ENCODE measurements at places on chromosomes 3 and 15.

- DNase-seq: no peak
Measured at GRCh38 chr3:19107719-19108118, 40.6 kb upstream of the KCNH8 start.

- peak; percentile 65 for DNase-seq
Measured at GRCh38 chr15:78341057-78341987, 1.2 kb downstream of the CRABP1 start.

- DNase-seq: no peak
Measured at GRCh38 chr3:11513817-11514135, 129.9 kb downstream of the VGLL4 start.

- DNase-seq: no peak
Measured at GRCh38 chr3:112425858-112426750, 73.2 kb downstream of the BTLA start.

GRCh38 chr15:59933607-59934006 is 70.5 kb upstream of the FOXB1 start:
- no peak for DNase-seq

GRCh38 chr3:191030491-191030890 is 168.0 kb upstream of the GMNC start:
- no peak for DNase-seq

- no peak for DNase-seq
Measured at GRCh38 chr3:183775781-183776180, 49.6 kb downstream of the MAP6D1 start.

- DNase-seq: no peak
Measured at GRCh38 chr3:78368636-78369345, 1328.9 kb downstream of the ROBO2 start.

DNA sequence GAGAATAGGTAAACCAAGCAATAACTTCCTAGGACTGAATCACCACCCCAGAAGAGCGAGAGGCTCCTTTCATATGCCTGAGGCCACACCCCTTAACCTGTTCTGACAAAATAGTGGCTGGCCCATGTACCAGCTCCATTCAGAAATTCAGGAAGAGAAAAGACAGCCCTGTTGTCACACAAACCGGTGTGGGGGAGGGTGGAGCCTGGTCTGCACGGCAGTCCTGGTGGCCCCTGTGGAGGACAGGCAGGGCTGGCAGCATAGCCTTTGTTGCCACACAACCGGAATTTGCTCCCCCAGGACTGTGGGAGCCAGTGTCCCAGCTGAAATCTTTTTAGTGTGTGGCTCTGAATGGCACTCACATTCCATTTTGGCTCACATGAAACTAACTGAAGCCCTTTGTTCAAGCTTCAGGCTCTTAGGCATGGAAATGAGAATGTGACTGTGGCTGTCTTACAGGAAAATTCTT is 23.8 kb downstream of the RLBP1 start:
- peak; percentile 51 for DNase-seq

GRCh38 chr3:45964139-45964538 is 20.9 kb downstream of the CXCR6 start:
- DNase-seq: no peak

GRCh38 chr15:60972301-60972700 is 256.8 kb downstream of the RORA start:
- DNase-seq: no peak

DNA sequence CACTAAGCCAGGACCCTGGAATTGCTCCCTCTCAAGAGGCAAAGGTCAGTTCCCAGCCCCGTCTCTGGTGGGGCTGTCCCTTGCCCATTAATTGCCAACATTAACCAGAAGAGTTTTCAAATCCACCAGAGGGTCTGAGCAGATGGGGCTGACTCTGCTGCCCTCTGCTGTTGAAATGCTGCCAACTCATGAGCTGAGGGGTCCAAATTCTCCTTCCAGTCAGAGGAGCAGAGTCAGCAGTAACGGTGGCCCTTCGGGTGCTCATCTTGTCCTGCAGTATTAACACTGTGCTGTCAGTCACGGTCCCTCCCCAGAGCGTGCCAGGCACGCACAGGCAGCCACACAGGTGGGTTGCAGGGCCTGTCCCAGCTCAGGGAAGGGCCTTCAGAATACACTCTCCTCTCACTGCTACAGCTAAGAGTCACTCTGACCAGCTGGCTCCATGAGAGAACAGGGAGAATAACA is 10.7 kb upstream of the SPTBN5 start:
- DNase-seq: peak; percentile 89

DNA sequence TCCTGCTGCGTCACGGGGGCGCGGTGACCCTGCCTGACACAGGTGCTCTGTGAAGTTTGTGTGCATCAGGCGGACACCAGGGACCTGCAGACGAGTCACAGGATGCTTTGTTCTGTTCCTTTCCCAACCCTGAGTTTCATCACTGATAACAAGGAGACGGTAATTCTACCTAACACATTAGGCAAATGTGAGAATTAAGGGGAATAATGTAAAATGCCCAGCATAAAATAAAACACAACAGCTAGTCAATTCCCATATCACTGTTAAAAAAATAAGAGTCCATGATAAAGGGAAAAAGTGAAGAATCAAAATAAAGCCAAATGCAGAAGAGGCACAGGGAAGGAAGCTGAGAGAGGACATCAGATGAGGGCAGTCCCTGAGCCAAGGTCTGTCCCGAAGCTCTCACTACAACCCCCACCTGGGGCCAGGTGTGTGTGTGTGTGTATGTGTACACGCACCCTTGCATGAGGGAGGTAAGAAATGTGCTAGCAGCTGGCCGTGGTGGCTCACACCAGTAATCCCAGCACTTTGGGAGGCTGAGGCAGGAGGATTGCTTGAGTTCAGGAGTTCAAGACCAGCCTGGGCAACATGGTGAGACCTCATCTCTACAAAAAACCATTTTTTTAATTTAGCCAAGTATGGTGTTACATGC is 27.5 kb downstream of the PLA2G4D start:
- DNase-seq: no peak

DNA sequence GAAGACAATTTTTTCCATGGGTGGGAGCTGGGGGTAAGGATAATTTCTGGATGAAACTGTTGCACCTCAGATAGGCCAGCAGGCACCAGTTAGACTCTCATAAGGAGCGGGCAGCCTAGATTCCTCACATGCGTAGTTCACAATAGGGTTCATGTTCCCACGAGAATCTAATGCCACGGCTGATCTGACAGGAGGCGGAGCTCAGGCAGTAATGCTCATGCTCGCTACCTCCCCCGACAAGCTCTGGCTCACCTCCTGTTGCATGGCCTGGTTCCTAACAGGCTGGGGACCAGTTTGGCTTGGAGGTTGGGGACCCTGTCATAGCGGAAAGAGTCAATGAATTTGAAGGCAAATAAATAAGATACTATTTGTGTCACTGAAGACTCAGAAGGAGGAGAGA is 105.5 kb downstream of the PLD1 start:
- peak; percentile 35 for DNase-seq

GRCh38 chr3:71512000-71512399 is 71.5 kb downstream of the FOXP1 start:
- no peak for DNase-seq

GRCh38 chr15:85024509-85025336 is 43.1 kb downstream of the PDE8A start:
- no peak for DNase-seq

DNA sequence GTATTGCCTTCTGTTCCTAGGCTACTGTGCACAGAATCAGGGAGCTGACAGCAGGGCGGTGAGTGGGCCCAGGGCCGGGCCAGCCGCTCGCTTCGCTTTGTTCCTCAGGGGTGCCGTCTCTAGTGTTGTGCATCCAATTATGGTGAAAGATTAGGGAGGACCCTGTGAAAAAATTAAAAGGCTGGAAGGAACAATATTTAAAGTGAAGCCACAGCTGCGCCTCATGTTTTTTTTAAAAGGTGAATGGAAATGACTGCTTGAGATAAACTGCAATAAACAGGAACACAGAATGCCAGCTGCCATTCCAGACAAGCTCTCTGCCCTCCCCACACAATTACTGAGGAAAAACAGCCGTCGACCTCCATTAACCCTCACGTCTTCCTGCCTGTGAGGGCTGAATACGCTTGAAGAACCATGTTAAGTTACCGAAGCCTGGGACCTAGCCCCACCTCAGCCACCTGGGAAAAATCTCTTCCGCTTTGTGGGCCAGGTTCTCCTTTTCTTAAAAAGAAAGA is 132.0 kb upstream of the IL12A start:
- DNase-seq: no peak

DNA sequence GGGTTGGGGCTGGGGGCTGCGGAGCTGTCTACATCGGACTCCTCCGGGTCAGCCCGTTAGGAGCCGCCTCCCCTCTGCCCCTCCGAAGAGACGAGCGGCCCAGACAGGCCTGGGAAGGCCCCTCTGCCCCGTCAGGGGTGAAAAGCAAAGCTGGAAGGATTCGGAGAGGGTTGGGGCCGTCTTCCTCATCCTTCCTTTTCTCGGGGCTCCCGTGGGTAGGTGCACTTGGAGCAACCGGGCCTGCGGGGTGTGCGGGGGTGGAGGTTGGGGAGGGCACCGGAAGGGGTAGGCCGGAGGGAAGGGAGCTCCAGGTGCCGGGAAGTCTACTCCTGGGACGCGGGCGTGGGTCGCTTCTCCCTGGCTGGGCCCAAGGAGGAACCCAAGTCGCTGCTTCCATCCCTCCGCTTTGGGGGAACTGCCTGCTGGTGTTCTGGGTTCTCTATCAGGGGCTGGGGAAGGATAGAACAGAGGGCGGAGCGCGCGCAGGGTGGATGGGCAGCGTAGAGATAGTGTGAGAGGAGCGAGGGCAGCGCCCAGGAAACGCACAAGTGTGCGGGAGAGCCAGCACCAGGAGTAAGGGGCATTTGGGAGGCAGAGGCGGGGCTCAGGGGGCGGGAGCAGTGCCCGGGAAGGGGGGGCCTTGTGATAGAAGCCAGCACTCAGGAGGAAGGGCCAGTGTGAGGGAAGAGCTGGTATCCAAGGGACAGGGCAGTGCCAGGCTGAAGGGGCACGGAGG is 590 bp downstream of the POLR2H start:
- DNase-seq: peak; percentile 86

DNA sequence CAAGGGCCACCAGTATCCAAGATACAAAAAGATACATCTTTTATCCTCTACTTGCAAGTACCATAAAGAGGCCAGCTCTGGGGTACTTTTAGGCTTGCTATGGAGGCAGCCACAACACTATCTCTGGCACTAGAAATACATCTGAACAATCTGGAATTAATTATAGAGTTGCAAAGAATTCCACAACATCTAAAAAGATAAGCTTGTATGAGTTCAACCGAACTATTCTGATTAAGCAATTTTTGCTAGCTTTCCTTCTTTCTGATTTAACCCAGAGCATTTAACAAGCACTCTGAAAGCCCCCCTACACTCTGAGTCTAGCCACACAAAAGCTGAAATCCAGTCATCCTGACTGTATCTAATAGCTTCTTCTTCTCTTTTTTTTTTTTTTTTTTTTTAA is 95.4 kb downstream of the FRMD5 start:
- DNase-seq: no peak

GRCh38 chr3:127458696-127459604 is 131.6 kb downstream of the TPRA1 start:
- DNase-seq: peak; percentile 92

- no peak for DNase-seq
Measured at GRCh38 chr15:86079508-86080266, at the start of gene AGBL1. AGBL1 (plus strand) TSS chr15:86079871.

- DNase-seq: no peak
Measured at GRCh38 chr15:67506775-67507747, 13.9 kb upstream of the C15orf61 start.

DNA sequence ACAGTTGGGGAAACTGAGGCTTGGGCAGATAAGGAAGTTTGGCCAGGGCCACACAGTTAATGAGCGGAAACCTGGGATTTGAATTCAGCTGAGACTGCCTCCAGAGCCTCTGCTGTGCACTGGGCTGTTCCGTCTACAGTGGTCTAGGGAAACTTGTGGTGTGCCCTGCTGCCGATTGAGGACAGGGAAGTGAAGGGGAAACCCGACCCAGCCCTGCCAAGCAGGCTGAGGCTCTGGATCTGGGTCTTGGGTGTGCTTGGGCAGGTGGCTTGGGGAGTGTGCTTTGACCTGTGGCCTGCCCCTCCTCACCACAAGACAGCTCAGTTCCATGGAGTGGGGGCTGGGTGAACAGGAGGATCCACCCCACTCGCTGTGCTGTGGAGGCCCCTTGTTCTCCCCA is 17.6 kb downstream of the NISCH start:
- no peak for DNase-seq

- peak; percentile 73 for DNase-seq
Measured at GRCh38 chr3:40019376-40019775, 210.0 kb downstream of the MYRIP start.

DNA sequence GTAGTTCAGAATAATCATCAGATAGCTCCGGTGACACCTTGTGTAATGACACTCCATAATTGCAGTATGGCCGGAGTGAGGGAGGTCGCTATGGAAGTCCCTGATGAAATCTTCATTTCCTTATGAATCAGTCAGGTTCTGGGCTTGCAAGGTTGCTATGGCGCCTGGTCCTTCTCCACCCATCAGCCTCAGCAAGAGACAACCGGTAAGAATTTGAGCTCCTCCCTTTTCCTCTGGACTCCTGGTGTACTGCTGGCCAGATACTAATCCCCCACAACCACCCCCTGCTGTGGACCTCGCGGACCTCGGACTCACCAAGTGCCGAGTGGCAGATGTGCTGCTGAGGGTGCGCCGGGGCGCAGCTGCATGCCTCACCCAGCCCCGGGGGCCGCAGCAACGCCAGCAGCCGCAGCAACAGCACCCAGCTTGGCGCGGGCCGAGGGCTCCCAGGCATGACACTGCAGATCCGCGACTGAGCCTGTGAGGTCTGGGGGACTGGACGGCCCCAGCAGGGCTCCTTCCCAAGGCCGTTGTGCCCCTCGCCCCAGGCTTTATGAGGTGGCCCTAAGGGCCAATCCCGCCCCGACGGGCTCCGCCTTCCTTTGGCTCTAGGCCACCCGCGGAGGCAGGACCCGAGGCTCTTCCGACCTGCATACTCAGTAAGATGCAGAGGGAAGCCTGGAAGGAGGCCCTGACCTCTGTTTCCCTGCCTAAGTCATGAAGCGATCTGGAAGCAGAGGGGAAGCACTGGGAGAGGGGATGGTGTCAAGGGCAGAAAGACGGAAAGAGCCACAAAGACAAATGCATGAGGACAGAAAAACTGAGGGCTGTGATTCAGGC is at the start of gene TIMP4:
TIMP4 (minus strand) TSS at position 526 of the 840 bp plus-strand sequence; CDS start at position 454, 72 bp downstream.
- DNase-seq: peak; percentile 78

DNA sequence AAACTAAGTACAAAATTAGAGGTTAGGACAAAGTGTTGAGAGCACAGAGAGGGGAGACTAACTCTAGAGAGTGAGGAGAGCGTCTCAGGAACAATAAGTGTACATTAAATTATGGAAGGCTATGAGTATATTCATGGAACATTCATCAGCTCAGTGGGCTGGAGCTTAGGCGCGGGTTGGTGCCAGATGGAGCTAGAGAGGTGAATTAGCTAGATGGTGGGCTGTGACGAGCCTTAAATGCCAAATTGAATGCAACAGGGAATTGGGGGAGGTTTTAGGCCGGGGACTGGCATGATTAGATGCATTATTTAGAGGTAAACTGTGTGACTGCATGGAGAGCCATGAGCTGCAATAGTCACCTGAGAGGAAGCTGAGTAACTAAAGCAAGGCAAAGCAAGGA is 97.1 kb downstream of the TMEM108 start:
- no peak for DNase-seq

- DNase-seq: no peak
Measured at GRCh38 chr3:124041553-124041952, 49.6 kb upstream of the ROPN1 start.

GRCh38 chr3:175018946-175019727 is 160.0 kb downstream of the NAALADL2 start:
- no peak for DNase-seq

Data from kidney (tissue), 22 donors.